ENCODE measurements at places on chromosomes 13 and 19. TPM values are rescaled to one million over a fixed set of nuclear protein-coding genes. Genes with fewer than 3 reads are reported as not detected.

DNA sequence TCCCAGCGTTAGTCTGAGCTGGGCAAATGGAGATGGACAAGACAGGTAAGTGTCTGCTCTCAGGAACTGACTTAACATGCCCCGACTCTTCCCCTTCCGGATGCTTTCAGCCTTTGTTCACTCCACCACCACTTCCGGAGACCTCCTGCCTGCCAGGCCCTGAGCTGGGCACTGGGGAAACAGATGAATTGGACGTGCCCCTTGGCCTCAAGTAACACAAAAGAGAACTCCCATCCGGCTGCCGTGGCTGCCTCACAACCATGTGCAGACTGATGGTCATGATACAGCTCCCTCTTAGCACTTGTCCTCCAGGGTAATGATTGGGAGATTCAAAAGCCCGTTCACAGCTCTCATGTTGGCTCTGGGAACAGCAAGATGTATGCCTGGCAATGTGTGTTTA lies 6.9 kb downstream of the ZNF784 start:
- H3K27me3 ChIP-seq, result no peaks in the 10 kb centered on the region
- no peak overlapping the region for H3K4me3 ChIP-seq
- peaks cover 2% of the 10 kb centered on the region for H3K4me1 ChIP-seq
- H3K27ac ChIP-seq, result no peak overlapping the region
- no peak for DNase-seq

DNA sequence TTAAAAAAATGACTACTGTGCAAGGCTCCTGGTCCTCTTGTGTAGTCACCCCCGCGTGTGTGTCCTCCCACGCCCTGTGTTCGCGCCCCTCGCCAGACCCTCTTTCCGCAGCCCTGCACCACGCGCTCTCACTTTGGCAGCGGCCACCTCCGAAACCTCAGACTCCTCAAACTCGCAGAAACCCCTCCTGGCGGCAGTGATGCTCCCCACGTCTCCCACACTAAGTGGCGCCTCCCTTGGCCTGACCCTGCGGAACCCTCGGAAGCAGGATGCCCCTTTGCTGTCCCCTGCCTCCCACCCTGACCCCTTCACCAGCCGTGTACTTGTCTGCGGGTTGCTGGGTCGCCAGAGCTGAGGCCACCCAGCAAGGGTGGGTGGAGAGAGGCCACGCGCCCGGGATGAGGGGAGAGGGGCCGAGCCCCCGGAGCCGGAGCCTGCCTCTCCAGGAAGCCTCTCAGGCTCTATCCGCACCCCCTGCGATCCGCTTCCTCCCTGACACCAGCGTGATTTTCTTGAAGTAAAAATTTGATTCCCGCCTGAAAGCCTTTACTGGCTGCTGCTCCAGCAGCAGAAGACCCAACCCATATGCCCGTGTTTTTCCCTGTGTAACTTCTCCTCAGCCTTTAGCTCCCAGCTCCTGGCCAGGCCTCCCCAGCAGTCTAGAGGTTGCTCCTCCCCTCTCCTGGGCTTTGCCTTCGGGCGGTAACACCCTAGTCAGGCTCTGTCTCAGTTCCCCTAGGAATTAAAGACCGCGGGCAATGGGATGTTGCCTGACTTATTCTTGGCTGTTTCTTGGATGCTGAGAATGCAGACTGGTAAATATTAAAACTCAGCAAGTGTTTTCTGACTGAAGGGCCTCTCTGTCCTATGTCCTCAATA lies 55.2 kb downstream of the MIPEP start:
- H3K4me3 ChIP-seq, result no peak overlapping the region
- DNase-seq, result no peak
- H3K36me3 ChIP-seq, result no peaks in the 10 kb centered on the region
- no peaks in the 10 kb centered on the region for H3K4me1 ChIP-seq

DNA sequence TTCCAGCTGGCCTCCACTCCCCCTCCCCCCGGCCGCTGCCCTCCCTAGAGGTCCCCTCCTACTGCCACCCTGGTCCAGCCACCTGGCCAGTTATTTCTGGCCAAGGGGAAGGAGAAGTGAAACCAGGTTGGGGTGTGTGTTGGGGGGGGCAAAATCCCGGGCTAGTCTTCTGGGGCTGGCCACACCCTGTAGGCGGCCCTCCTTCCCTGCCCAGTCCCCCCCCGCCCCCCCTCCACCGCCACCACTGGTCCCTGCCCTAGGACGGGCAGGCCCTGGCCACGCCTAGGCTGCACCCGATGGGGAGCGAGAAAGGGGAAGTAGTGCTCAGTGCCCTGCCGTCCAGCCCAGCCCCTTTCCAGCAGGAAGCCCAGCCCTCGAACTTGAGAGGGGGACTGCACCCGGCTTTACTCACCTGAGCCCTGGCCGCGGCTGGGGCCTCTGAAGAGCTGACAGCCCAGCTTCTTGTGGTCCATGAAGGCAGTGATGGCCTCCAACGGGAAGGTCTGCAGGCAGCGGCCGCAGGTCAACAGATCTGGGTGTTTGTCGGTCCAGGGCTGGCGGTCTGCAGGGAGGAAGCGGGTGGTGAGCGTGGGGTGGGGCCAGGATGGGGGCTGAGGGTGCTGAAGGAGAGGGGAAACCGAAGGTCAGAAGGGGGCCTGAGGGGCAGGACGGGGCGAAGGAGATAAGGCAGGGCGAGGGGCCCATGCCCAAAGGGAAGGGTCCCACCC lies 813 bp downstream of the ZNF296 start:
- no peaks in the 10 kb centered on the region for H3K27me3 ChIP-seq
- H3K36me3 ChIP-seq, result peaks cover 8% of the 10 kb centered on the region
- peak; percentile 83 for DNase-seq

DNA sequence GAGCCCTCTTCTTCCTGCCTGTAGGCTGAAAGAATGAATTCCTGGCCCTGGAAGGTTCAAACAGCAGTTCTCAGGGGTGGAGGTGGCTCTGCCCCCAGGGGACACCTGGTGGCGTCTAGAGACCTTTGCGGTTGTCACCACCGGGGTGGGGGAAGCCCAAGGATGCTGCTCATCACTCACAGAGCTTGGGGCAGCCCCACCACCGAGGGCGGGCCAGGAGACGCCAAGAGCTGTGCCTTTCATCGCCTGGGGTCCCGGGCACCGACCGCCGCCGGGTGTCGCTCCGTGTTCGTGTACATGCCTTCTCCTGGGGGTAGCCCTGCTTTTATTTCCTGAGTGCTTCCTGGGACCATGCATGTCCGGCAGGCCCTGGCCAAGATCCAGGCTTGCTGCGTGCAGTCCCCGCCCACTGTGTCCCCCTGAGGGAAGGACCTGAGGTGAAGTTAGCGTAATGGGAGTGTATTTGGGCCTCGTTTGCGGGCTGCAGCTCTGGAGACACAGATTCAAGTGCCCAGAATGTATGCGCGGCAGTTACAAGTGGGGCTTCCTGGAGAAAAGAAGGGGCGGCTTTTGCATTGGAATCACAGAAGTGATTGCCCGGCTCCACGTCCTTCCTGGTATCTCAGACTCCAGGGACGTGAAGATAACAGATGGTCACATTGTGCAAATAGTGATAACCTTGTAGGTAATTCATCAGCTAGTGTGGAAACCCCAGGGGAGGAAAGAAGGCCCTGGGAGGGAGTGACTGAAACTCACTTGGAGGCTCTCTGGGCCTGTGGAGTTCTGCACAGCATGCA lies 7.8 kb downstream of the DOT1L start:
- H3K4me3 ChIP-seq, result no peak overlapping the region
- DNase-seq, result no peak
- H3K36me3 ChIP-seq, result no peaks in the 10 kb centered on the region
- H3K4me1 ChIP-seq, result peaks cover 82% of the 10 kb centered on the region

DNA sequence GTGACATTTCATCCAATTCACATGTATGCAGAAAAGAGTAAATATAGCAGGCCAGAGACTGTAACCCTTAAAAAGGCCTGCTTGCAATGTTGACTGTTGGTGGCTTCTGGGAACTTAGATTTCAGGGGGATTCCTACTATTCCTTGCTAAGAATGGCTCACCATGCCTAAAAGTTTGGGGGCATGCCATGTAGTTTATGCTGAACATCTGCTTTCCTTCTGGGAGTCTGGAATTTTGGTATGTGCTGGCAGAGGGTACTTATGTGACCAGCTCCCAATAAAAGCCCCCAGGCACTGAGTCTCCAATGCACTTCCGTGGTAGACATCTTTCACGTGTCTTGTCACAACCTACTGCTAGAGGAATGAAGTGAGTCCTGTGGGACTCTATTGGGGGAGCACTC lies 88.4 kb upstream of the PCDH8 start:
- no peak overlapping the region for H3K27ac ChIP-seq
- DNase-seq, result no peak
- H3K4me1 ChIP-seq, result no peaks in the 10 kb centered on the region

- peak within 1 kb of the TSS; percentile 99 for H3K4me3 ChIP-seq
- peaks cover 16% of the 10 kb centered on the region for H3K36me3 ChIP-seq
- DNase-seq, result peak; percentile 100
- H3K27ac ChIP-seq, result peak within 1 kb of the TSS; percentile 94
- H3K4me1 ChIP-seq, result peaks cover 40% of the 10 kb centered on the region
- H3K27me3 ChIP-seq, result no peaks in the 10 kb centered on the region
These were observed at the start of gene EGLN2 for GRCh38 chr19:40798683-40799557. Gene EGLN2, plus strand, starts transcription at chr19:40799191. Its CDS starts 1,382 bp downstream, at chr19:40800573.

DNA sequence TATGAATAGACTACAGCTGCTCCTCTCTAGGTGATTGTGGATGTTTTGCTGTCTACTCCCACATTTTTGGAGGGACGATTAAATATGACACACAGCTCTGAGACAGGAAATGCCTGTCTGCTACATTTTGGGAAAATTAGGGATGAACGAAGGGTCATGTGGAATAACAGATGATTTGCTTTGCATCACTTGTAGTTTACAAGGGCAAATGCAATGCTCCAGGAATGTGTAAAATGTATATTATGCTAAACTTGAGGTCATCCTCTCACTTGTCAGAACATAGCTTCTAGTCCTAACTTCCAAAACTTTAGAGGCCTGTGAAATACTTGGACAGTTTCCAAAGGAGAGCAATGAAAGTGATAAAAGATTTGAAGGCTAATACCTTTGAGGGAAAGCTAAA lies 284.2 kb upstream of the DACH1 start:
- DNase-seq, result no peak
- H3K27ac ChIP-seq, result no peak overlapping the region
- no peak overlapping the region for H3K4me3 ChIP-seq
- H3K4me1 ChIP-seq, result no peaks in the 10 kb centered on the region
- no peaks in the 10 kb centered on the region for H3K36me3 ChIP-seq

- H3K4me1 ChIP-seq, result peaks cover 7% of the 10 kb centered on the region
- no peak overlapping the region for H3K4me3 ChIP-seq
- no peaks in the 10 kb centered on the region for H3K36me3 ChIP-seq
- H3K27ac ChIP-seq, result no peak overlapping the region
- no peak for DNase-seq
These were observed 133.6 kb upstream of the RNF113B start for GRCh38 chr13:98310485-98311199.

DNA sequence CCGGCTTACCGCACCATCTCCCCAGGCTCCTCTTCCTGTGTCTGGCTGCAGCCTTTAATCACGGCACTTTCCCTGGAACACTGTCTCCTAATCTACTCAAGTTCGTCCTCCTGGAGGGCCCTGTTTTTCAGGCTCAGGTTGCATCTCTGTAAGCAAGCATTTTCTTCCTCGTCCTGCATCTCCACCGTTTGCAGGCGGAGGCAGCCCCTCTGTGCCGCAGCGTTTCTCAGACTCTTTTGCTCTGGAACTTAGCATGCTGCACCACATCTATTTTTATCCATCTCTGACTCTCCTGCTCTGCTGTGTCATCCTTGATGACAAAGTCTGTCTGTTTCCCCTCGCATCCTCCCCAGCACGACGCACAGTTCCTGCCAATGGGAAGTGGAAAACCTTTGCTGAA lies 117.5 kb downstream of the ATP8A2 start:
- no peaks in the 10 kb centered on the region for H3K36me3 ChIP-seq
- H3K27me3 ChIP-seq, result no peaks in the 10 kb centered on the region
- H3K27ac ChIP-seq, result no peak overlapping the region
- H3K4me1 ChIP-seq, result no peaks in the 10 kb centered on the region

GRCh38 chr19:3397266-3398022 lies 31.1 kb downstream of the NFIC start:
- peaks cover 70% of the 10 kb centered on the region for H3K4me1 ChIP-seq
- no peak overlapping the region for H3K4me3 ChIP-seq
- H3K27ac ChIP-seq, result peak overlapping the region; percentile 98
- no peaks in the 10 kb centered on the region for H3K36me3 ChIP-seq
- H3K27me3 ChIP-seq, result no peaks in the 10 kb centered on the region
- DNase-seq, result no peak

DNA sequence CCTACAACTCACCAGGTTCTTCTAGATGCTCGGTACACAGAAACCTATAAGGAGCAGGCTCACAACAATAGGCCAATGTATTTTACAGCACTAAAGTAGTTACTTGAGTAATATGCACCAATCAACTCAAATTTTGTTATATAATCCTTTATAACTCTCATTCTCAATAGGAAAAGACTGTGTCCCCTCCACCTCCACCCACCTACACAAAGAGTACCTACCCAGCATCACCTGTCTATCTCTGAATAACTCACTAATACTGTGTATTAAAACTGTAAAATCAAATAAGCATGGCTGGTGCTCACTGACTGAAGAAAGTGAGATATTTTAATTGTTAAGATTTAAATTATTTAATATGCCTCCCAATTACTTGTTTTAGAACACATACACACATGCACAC lies 146.3 kb downstream of the ENOX1 start:
- no peak for DNase-seq
- no peaks in the 10 kb centered on the region for H3K27me3 ChIP-seq
- no peaks in the 10 kb centered on the region for H3K36me3 ChIP-seq
- H3K27ac ChIP-seq, result no peak overlapping the region
- no peaks in the 10 kb centered on the region for H3K4me1 ChIP-seq
- no peak overlapping the region for H3K4me3 ChIP-seq

GRCh38 chr19:55423225-55424005 lies 15.8 kb upstream of the UBE2S start:
- no peak overlapping the region for H3K27ac ChIP-seq
- H3K4me1 ChIP-seq, result no peaks in the 10 kb centered on the region
- H3K27me3 ChIP-seq, result peaks cover 61% of the 10 kb centered on the region
- no peak overlapping the region for H3K4me3 ChIP-seq
- no peak for DNase-seq
- H3K36me3 ChIP-seq, result no peaks in the 10 kb centered on the region

DNA sequence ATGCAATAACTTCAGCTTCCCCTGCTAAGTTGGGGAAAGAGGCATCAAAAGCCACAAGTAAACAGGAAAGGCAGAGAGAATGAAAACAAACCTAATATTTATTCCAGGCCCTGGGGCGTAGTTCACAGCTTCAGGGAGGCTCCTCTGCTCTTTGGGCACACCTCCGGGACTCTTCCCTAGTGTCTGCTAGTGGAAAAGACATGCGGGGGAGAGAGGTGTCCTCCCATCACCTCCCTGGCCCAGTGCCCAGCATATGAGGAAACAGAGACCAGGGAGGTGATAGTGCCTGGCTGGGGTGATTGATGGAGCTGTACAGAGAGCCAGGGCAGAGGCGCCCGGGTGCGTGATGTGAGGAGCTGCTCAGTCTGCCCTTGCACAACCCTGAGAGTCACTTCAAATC lies 71.0 kb downstream of the RASL11A start:
- no peaks in the 10 kb centered on the region for H3K27me3 ChIP-seq
- H3K36me3 ChIP-seq, result no peaks in the 10 kb centered on the region
- no peak overlapping the region for H3K27ac ChIP-seq
- no peak for DNase-seq
- no peaks in the 10 kb centered on the region for H3K4me1 ChIP-seq

- no peak overlapping the region for H3K4me3 ChIP-seq
- peaks cover 2% of the 10 kb centered on the region for H3K4me1 ChIP-seq
- H3K27ac ChIP-seq, result peak overlapping the region; percentile 56
- peaks cover 4% of the 10 kb centered on the region for H3K36me3 ChIP-seq
- H3K27me3 ChIP-seq, result no peaks in the 10 kb centered on the region
- no peak for DNase-seq
These were observed 117.8 kb downstream of the RAB20 start for GRCh38 chr13:110443622-110444225.

HPN gene
- total RNA-seq, result not detected

IFNL1 gene
- not detected for total RNA-seq

SOX1 gene
- total RNA-seq, result not detected

LHB gene
- total RNA-seq, result not detected
